Stimulated activated CD4-positive, alpha-beta T cell treated with anti-CD3 and anti-CD28 coated beads, Interleukin-12 subunit alpha, Interleukin-12 subunit beta, amount 100 ng/mL, for 48 hours (primary cell): ENCODE measurements at places on chromosomes 2 and 18.

GRCh38 chr2:226357816-226358215 lies 441.8 kb downstream of the IRS1 start:
- no peak for DNase-seq

- DNase-seq = no peak
These were observed 1150.9 kb downstream of the RPIA start for GRCh38 chr2:89842180-89842908.

DNA sequence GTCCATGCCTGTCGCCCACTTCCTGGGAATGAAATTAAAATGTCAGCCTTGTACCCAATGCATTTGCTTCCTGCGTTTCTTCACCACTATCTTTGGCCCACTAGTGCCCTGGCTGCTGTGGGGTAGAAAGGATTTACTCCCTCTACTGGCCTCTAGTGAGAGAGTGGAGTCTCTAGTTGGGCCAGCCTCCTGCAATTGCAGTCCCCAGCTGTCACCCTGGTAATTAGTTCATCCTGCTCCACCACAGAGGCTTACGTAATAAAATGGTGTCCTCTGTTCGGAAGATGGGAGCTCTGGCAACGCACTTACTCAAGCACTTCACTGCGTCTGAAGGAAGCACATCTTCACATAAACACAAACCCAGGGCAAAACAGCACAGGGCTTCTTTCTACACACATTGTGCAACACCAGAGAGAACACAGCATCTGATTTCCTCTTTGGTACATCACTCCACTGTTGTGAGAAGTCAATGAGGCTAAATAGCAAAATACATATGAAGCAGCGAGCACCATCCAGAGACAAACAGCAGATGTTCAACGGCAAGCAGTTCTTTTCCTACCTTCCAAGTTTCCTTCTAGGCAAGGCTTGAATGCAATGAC lies 274.6 kb downstream of the LRATD1 start:
- DNase-seq = no peak

- no peak for DNase-seq
These were observed 4.3 kb downstream of the ITPRID2 start for GRCh38 chr2:181895818-181896217.

DNA sequence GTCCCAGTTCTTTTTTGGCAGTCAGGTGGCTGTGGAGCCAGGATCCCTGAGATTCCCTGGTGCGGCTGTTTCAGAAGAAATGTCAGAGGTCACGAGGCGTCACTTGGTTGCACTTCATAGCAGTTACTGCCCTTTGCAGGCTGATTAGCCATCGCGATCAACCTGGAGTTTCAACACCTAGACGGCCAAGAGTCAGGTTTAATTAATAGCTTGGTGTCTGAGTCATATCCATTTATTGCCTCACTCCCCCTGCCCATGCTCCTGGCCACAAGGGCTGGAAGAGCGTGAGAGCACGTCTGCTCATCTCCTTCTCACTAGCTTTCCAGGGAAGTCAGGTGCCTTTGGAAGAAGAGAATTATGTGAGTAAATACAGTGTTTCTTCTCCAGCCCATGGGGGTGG lies 552.3 kb downstream of the TSN start:
- DNase-seq = no peak

GRCh38 chr2:20175267-20175666 lies 49.7 kb downstream of the SDC1 start:
- DNase-seq = no peak

DNA sequence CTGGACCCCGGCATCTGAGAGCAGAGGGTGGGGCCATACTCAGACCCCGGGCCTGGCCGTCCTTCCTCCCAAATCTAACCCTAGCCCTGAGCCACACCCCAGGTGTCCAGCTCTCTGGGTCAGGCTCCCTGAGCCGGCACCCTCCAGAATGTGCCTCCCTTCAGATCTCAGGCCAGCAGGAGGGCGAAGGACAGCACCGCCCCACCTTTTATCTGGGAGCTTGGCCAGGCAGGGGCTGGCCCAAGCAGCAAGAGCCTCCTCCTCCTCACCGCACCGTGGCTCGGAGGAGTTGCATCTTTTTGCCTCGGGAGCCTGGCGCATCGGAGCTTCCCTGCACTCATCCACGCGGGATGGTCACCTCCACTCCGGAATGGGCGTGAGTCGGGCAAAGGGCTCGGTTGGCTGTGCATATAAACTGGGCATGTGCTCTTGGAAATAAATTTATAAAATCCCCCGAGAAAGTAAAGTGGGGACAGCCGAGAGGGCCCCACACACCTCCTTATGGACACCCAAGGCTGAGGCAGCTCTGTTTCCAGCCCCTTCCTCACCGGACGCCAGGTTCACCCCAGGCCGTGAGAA lies 69.1 kb upstream of the CTDP1 start:
- no peak for DNase-seq

DNA sequence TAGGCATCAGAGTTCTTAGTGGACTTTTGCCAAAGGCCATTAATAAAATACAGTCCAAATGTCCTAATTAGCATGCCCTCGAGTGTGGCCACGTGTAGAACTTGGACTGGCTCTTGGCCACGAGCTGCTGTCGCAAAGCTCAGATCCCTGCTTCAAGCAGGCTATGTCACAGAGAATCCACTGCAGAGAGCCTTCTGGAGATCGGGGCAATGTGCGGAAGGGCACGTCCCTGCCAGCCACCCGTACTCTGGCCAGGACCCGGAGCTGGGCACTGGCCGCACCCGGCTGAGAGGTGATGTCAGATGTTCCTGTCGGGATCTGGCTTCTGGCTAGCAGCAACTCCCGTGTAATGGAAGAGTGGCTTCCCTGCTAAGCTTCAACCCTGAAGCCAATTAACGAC lies 432.7 kb upstream of the ID2 start:
- no peak for DNase-seq

- DNase-seq = no peak
These were observed 41.7 kb downstream of the RAMP1 start for GRCh38 chr2:237900891-237901831.

DNA sequence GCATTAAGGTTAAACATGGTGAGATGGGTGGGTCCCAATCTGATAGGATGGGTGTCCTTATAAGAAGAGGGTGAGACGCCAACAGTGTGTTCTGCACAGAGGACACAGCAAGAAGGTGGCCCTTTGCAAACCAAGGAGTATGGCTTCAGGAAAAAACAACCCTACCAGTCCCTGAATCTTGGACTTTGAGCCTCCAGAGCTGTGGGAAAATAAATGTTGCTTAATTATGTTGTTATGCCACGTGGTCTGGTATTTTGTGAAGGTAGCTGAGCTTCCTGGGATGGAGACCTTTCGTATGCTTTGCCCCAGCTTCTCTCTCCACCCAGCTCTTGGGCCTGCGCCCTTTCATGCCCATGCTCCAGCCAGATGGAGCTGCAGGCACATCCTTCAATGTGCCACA lies 114.2 kb upstream of the EPC2 start:
- no peak for DNase-seq

GRCh38 chr2:36351736-36352349 lies 3.7 kb upstream of the CRIM1 start:
- DNase-seq = no peak

- DNase-seq = no peak
These were observed 74.3 kb downstream of the GTF3C3 start for GRCh38 chr2:196725218-196725617.

DNA sequence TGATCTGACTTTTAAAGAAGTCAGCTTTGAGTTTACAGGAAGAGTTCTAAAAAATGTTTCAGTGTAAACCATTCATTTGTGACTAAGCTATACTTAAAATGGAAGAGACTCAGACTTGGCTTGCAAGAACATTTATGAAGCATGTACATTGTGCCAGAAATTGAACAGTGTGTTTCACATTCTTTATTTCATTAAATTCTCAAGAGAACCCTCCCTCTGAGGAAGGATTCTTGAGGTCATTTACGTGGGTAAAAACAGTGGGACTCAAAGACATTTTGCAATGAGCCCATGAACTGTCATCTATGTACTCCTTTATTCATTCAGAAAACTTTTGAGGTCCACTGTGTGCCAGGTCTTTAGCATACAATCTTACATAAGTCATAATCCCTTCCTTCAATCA lies 143.6 kb upstream of the ZNF521 start:
- DNase-seq = no peak

DNA sequence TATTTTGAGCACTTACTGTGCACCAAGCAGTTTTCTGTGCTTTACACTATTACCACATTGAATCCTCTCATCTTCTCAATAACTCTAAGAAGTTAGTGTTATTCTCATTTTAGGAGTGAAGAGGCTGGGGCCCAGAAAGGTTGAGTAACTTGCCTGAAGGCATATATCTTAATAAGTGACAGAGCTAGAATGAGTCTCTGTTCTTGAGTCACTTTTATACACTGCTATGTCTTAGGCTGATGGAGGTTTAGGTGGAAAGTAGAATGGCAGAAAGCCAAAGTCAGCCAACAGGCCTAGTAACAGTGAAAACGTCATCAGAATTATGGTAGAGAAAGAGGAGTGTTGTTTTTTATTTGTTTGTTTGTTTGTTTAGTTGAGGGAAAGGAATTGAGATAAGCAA lies 27.9 kb upstream of the RPE start:
- no peak for DNase-seq

DNA sequence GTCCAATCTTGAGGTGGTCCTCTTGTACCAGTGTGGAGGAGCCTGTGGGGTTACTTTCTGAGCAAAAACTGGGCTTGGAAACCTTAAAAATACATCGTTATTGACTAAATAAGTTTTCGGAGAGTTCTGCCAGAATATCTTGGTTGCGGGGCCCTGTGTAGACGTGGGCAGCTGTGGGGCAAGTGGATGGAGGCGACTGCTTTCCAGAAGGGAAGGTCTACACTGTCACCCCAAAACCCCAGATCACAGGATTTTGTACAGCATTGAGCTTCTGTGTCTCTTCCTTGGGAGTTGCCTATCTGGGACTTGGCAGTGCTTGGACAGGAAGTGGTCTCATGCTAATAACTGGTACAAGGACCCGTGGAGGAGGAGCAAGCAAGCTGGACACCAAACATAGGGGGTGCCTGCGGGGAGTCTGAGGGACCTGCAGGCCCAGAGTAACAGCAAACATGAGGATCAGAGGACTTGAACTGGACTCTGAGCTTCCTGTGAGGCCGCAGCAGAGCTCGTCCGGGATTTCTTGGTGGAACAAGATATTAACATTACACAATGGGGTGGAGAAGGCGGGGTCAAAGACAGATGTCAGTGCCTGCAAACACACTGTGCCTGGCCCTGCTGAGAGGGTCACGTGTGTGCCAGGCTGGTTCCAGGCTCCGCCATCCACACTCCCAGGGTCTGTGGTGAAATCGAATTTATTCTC lies 48.0 kb upstream of the CTLA4 start:
- no peak for DNase-seq

DNA sequence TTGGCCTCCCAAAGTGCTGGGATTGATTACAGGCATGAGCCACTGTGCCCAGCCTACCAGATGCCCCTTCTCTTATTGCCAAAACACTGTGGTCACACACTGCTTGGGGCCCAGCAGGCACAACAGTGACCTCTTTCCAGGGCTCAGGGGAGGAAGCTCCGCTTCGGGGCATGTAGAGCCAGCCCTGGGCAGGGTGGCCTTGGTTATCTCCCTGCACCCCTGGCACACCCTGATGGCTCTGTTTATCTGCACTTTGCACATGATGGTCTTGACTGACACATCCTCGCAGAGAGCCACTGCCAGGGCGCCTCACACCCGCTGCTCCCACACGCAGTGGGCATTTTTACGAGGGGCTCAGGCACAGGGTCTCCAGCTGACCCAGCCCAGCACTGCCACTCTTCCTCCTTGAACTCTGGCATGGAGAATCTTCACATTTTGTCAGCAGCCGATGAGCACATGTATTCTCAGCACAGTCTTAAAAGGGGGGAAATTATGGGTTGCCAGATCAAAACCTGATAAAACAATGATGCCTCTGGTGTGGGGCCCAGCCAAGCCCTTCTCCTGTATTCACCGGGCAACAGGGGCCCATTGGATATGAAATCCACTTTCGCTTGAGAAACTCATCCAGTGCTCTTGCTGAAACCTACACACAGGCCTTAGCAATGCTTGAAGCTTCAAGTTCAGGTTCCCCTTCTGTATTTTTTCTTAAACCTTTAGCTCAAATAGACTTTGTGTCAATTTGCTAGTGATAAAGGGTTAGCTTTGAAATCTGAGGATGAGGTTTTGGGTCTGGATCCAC lies 5.9 kb downstream of the GYPC start:
- DNase-seq = no peak

GRCh38 chr2:166881177-166881576 lies 7.1 kb upstream of the XIRP2 start:
- DNase-seq = no peak

- no peak for DNase-seq
These were observed 56.3 kb downstream of the OSBPL1A start for GRCh38 chr18:24341361-24341760.

DNA sequence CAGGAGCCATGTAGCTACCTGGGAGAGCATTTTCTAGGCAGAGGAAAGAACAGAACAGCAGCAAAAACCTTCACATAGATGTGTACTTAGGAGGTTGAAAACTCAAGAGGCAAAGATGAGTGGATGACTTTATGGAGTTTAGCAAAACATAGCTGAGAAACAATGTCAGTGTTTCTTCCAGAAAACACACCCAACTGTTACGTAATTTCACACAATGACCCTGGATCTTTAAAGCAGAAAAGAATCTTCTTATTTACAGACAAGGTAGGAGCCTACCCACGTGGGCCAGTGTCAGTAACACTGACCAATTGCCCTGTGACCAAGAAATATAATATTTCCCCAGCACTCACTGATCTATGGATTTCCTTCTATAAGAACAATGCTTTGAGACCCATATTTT lies 254.6 kb downstream of the CDH20 start:
- no peak for DNase-seq

- DNase-seq = no peak
These were observed 103.3 kb downstream of the ZNF516 start for GRCh38 chr18:76391746-76392145.

- no peak for DNase-seq
These were observed 69.1 kb downstream of the PDK1 start for GRCh38 chr2:172624996-172625395.

GRCh38 chr18:58511897-58512581 lies 116.9 kb downstream of the ALPK2 start:
- no peak for DNase-seq

- DNase-seq = no peak
These were observed 74.5 kb downstream of the USP40 start for GRCh38 chr2:233492078-233492477.

GRCh38 chr2:216015722-216016464 lies 2.5 kb upstream of the MREG start:
- DNase-seq = peak; percentile 42

GRCh38 chr2:2926858-2927175 lies 450.8 kb downstream of the EIPR1 start:
- no peak for DNase-seq

DNA sequence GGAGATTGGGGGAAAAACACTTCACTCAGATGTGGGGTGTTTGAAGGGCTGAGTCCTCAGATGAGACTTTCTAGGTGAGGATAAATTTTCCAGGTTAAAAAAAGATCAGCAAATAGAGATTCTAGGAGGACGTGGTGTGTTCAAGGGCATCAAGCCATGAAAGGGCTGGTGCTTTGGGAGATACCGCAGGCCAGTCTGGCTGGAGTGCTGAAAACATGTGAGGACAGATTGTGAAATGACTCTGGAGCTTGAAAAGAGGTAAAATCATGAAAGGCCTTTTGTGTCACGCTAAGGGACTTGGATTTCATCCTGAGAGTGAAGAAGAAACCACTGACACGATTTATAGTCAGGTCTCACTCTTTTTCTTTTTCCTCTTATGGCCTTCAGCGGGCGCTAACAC lies 320.5 kb downstream of the DPP10 start:
- no peak for DNase-seq
